ENCODE measurements at places on chromosomes 7 and 10.

GRCh38 chr7:1014681-1015080 lies 29.7 kb upstream of the GPR146 start:
- no peak for DNase-seq

DNA sequence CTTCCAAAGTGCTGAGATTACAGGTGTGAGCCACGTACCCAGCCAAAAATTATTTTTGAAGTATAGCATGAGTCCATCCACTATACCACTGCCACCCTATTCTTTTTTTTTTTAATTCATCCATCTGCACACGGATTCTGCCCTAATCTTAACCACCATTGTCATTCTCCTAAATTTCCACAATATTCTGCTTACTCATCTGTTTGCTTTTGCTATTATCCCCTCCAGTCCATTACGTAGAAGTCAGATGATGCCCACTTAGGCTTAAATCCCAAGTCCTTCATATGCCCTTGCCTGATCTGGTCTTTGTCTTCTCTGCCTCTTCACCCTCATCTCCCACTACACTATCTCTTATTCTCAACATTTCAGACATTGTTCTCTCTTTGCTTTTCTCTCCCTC lies 86.7 kb downstream of the MMRN2 start:
- DNase-seq = no peak

GRCh38 chr10:71576842-71577241 lies 142.7 kb downstream of the C10orf105 start:
- DNase-seq = no peak

- DNase-seq = no peak
These were observed 51.4 kb downstream of the ABCB4 start for GRCh38 chr7:87424075-87424474.

DNA sequence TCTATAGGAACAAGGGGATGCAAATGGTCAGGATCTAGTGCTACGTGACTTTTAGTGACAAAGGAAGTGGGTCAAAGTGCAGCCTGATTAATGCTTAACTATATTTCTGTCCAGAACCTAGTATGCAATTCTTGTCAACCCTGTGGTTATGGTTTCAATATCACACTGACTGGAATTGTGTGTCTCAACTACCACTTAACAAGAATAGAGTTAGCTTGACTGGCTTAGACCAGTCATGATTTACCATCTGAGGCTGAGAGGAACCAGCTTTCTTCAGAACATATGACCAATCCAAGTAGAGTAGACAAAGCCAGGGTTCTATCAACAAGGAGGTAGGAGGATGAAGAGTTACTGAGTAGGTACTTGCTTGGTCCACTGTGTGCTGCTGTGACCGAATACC lies 54.4 kb downstream of the MYPN start:
- no peak for DNase-seq

GRCh38 chr10:87634311-87634710 lies 25.4 kb upstream of the PAPSS2 start:
- DNase-seq = no peak

DNA sequence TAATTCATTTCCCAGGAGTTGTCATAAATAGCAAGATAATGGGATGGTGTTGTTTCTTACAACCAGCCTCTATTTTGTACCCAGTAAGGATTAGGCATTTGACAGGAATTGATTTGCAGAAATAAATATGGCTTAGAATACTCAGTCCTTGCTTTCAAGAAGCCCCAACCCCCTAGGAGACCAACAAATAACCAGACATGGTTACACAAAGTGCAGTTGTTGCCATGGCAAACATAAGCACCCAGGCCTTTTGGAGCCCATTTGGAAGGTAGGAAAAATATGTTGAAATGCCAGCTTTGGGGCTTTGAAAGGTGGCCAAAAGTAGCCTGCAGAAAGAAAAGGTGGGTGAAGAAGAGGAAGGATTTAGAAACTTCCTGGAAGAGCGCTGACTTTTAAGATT lies 397.5 kb downstream of the CDC14C start:
- no peak for DNase-seq

- no peak for DNase-seq
These were observed 59.4 kb downstream of the CDK14 start for GRCh38 chr7:90655566-90655965.

- no peak for DNase-seq
These were observed 20.5 kb downstream of the ARHGAP12 start for GRCh38 chr10:31908157-31908556.

GRCh38 chr7:100726996-100727761 lies 6.2 kb upstream of the ZAN start:
- DNase-seq = no peak

Data from central memory CD8-positive, alpha-beta T cell (primary cell).